Left kidney (tissue), 8 donors: ENCODE measurements at places on chromosomes 13 and 19.

GRCh38 chr19:48645620-48646000 is 377 bp downstream of the CA11 start:
- DNase-seq, result no peak

- DNase-seq, result no peak
Measured at GRCh38 chr19:48190288-48190884, 19.9 kb downstream of the ZSWIM9 start.

GRCh38 chr19:50719566-50719965 is at the start of gene SHANK1:
TSS of gene SHANK1 (minus strand) at chr19:50719802. CDS start at chr19:50716919, 2,883 bp downstream.
- DNase-seq, result no peak

DNA sequence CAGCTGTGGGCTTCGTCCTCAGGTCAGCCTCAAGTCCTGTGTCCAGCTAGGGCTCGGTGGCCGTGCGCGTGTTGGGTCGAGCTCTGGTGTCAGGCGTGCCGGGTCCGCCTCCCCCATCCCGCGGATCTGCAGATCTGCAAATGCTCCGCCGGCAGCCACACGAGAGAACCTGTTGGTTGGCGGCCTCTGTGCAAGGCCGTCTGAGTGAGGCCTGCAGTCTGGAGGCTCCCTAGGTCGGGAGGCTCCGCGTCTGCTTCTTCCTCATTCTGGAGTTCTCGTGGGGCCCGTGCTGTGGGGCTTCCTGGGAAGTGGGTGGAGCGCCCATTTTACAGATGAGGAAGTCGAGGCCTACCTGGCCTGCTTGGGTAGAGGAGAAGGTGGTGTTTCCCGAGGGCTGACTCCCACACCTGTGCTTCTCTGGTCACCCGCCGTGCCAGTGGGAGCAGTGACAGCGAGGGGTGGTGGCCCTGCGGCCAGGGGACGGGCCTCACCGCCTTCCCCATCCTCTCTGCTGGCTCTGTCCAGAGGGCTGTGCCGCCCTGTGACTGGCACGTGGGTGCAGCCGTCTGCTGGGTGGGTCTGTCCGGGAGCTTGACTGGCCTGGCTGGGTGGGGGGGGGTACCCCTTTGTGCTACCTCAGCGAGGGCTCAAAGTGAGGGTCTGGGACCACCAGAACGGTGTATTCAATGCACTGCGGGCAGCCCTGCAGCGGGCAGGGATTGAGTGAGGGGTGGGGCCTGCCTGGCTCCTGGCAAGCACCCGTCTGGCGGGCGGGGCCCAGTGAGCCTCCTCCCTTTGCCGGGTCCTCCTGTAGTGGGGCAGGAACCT is 3.3 kb downstream of the CSNK1G2 start:
- DNase-seq, result no peak

DNA sequence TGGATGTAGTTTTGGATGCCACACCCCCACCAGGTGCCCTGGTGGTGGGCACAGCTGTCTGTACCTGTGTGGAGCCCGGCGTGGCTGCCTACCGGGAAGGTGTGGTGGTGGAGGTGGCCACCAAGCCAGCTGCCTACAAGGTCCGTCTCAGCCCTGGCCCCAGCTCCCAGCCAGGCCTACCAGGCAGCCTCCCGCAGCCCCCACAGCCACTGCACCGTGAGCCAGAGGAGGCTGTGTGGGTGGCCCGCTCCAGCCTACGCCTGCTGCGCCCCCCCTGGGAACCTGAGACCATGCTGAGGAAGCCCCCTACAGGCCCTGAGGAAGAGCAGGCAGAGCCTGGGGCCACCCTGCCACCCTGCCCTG is 3.5 kb downstream of the CIC start:
- DNase-seq, result no peak

- no peak for DNase-seq
Measured at GRCh38 chr19:33358408-33358807, 15.1 kb upstream of the CEBPG start.

DNA sequence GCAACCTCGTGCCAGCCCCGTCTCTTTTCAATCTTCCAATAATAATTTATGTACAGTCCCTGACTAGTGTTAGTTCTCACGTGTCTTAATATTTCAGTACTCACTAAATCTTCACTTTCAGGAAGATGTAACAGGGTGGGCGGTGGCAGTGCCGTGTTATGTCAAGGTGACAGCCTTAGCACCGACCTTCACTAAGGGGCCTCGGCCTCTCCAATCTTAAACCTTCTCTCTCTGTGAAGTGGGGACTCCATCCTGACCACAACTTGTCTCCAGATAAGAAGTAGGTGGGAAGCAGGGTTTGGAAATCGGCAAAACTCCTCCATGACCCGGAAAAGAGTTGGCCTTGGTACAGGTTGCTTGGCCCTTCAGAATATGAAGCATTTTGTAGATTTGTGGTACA is 1.8 kb downstream of the RPS19 start:
- DNase-seq, result no peak

GRCh38 chr19:2703077-2703437 is 563 bp upstream of the GNG7 start:
- no peak for DNase-seq

DNA sequence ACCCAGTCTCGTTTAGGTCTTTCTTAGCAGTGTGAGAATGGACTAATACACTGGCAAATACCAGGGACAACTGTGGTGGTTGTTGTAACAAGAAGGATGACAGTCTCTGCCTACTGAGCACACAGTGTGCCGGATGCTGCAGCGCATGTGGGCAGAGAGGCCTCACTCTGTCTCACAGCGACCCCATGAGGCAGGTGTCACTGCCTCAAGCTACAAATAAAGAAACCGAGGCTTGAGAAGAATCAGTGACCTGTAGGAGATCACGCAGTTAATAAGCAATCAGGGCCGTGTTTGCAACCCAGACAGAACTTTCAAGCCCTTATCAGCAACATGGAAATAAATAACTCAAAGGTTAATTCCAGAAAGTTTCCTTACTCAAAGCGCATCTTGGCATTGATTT is 40.5 kb upstream of the GAS6 start:
- DNase-seq, result no peak

DNA sequence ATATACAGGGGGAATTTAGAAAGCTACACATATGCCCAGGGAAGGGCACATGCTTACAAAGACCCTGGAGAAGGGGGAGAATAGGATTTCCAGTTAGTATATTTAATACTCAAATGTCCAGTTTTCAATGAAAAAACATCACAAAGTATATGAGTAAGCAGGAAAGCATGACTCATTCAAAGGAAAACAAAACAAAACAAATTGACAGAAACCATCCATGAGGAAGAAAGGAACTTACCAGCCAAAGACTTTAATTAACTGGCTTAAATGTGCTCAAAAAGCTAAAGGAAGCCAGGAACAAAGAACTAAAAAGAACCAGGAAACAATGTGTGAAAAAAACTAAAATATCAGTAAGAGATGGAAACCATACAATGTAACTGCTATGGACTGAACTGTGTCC is 716.2 kb upstream of the ARGLU1 start:
- no peak for DNase-seq

GRCh38 chr13:37899753-37900152 is 30.2 kb upstream of the TRPC4 start:
- DNase-seq, result peak; percentile 31

DNA sequence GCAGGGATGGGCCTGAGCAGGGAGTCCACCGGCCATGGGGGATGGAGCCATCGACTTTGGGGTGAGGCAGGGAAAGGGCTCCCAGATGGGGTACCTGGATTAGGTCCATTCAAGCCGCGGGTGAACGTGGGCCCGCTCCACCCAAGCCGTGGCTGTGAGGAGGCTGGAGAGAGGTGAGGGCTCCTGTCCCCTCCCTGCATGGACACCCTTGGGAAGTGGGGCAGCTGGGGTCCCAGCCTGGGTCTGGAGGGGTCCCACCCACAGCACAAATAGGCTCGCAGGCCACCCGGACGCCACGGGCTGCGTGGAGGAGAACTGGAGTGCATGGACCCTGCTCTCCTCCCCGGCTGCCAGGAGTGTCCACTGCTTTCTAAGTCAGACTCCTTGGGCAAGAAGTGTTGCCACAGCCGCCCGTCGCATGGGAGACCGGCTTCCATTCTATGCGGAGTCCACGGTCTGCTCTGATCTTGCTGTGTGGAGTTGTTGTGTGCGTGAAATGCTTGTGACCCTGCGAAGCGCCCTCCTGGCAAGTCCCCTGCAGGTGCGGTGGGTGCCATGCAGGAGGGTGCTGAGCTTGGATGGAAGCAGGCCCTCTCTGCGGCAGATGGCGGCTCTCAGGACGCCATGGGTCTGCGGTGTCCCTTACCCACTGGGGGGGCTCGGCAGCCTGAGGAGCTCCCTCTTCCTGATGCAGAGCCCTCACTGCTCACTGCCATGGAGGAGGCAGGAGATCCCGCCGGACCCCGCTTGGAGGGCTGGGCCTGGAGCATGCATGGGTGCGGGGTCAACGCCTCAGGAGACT is 2.0 kb downstream of the DAZAP1 start:
- no peak for DNase-seq

GRCh38 chr13:99136427-99136954 is 64.2 kb upstream of the UBAC2 start:
- DNase-seq, result no peak

- no peak for DNase-seq
Measured at GRCh38 chr13:113402471-113403254, 38.7 kb upstream of the GRTP1 start.

DNA sequence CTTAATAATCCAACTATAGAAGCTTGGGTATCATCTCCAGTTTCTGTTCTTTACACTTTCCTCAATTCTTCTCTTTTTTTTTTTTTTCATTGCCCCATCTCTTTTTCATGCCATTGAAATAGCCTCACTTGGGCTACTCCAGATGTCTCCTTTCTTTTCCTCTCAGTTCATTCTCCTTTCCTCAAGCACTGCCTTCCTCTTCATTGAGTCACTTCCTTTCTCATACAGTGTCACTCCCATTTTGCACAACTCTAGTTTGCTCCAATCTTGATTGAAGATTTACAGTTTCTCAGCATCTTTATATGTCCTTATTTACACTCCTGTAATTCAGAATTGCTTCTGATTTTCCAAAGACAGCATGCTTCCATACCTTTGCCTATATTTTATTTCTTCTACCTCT is 61.3 kb downstream of the IPO5 start:
- DNase-seq, result no peak

- peak; percentile 17 for DNase-seq
Measured at GRCh38 chr13:53005626-53006025, 23.0 kb upstream of the OLFM4 start.

DNA sequence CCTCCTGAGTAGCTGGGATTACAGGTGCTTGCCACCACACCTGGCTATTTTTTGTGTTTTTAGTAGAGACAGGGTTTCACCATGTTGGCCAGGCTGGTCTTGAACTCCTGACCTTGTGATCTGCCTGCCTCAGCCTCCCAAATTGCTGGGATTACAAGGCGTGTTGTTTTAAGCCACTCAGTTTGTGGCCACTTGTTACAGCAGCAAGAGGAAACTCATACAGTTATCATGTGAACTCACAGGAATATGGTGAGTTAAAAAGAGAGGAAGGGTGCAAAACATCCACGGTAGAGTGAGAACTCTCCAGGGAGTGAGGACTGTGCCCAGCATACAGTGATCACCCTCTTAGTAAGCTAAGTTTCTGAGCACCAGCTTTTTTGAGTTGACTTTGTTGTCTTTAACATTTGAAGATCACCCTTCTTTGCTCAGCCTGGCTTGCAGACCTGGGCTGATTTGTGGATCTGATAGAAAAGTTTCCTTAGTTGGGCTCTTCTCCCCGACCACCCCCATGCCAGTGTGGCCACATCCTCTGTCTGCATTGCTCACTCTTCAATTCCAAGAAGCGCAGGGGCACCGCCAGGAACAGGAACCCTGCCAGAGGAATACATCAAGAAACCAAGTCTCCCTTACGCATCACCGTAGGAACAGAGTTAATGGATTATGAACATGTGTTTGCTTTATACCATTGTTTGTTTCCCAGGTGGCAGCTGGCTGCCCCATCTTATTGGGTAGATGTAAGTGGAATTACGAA is 16.0 kb downstream of the ALOX5AP start:
- no peak for DNase-seq
